DMS153 (cell line): ENCODE measurements at places on chromosomes 11 and 22.
A peak's percentile ranks its signal among the peaks of the same experiment; 100 is the strongest.

DNA sequence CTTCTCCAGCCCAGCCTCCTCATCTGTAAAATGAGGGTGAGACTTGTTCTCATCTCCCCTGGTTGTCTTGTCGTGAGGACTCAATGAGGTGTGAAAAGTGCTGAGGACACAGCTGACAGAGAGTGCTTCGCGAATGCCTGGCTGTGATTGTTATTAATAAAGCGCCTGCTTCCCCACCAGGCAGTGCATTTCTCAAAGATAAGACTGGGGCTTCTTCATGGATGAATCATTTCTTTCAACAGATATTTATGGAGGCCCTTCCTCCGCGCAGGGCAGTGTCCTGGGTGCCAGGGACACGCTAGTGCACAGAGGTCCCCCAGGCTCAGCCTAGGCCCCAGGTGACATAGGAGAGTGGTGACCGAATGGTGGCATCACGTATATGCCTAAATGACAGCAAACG, 34.3 kb upstream of the SHISAL1 start:
- no peak for DNase-seq

DNA sequence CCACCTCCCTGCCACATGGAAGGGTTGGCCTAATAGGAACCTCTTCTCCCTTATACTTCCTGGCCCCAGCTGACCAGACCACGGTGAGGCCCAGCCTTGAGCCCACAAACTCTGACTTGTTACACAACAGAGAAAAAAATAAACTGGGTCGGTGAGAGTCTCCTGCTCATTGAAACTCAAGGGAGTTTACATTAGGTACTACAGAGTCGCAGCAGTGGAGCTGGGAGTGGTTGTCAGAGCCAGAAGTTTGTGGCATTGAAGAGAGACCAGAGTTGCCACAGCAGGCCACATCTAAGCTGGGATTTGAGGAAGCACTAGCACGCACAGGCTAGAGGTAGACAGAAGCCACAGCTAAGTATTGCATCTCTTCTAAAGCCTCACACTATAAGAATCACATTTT, 296.2 kb downstream of the DDX10 start:
- no peak for DNase-seq

DNA sequence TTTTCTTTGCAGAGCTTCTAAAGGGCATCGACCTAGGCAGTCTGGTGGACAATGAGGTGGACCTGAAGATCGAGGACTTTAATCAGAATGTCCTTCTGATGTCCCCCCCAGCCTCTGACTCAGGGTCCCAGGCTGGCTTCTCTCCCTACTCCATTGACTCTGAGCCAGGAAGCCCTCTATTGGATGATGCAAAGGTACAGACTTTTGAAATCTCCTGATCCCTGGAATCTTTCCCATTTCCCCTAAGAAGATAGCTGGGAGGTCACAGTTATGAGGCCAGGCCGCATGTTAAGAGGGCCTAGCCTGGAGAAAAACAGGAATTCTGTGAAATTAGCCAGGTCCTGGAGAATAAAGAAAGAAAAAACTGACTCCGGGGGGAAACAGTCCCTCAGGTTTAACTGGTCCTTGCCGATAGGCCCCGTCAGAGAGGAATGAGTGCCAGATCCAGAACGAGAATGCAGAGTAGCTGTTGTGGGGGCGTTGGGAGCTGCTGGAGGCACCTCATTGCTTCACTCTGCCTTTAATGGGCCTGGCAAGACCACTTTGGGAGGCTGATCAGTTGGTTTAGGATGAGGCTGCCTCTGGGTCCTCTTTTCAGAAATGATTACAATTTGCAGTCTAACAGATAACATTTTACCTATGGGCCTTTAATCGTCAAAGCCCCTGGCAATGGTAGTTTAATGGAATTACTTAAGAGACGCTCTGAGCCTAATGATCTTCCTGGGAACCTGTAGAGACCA, 39.2 kb downstream of the SHISA8 start:
- no peak for DNase-seq

- DNase-seq = no peak
These were observed 3.3 kb upstream of the E2F8 start for GRCh38 chr11:19244084-19244483.

DNA sequence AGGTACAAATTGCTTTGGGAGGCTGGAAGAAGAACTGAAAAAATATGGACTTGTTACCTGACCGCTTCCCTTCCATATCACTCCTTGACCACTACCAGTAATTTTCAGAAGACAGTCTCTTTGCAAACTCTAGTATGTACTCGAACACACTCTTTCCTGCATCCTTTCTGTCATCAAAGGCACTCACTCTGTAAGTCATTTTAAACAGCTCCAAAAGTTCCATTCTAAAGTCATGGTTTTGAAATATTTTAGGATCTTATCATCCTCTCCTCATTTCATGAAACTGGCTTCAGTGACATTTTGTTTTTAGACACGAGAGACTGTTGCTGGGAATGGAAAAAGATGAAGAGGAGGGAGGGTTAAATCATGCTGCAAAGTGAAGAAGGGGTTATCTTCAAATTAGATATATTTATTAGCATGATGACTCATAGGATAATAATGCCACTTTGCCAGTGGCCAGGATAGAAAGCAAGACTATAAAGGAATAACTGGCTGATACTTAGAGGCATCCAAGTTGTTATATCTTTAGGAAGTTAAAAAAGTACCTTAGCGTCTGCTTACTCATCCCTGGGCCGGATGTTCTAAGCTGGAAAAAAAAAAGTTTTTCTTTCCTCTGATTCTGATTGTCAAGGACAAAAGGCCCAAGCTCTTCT, 549.3 kb downstream of the METTL15 start:
- no peak for DNase-seq

GRCh38 chr11:21495879-21496278, 697.0 kb upstream of the ANO5 start:
- no peak for DNase-seq

- no peak for DNase-seq
These were observed 36.6 kb upstream of the MUC15 start for GRCh38 chr11:26608507-26609146.

DNA sequence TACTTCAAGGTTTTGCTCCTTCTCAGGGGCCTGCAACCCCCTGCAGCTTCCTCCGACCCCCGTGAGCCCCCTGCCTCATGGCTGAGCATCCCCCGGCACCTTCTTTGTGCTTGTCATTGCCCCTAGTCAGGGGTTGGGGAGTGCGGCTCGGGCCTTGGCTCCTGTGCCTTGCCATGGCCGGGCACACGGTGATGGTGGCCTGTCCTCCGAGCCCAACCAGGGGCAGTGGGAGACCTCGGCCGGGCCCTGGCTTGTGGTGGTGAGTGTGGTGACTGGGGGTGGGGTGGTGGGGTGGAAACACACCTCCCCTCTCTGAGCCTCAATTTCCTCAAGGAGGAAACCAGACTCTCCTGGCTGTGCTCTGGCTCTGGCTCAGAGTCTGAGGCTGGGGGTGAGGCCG, 1.5 kb upstream of the MRGPRG start:
- no peak for DNase-seq

- DNase-seq = no peak
These were observed 52.2 kb downstream of the C11orf58 start for GRCh38 chr11:16790486-16791190.

DNA sequence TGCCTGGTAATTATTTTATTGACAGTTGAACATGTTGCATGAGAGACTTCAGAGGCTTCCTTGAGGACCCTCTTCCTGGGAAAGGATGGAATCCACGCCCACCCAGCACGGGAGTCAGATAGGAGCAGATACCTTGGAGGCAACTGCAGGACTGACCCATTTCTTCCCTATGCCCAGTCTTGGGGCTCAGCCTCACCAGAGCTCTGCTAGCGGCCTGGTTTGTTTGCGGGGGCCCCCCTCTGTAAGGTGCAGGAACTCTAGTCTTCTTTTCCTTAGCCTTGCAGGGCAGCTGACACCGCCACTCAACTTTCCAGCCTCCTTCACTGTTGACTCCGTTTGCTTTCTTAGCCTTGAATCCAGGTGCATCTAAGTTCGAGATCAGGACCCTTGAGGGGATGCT, 1032.8 kb downstream of the BRD1 start:
- DNase-seq = no peak

GRCh38 chr11:20161923-20162744, 1.9 kb upstream of the DBX1 start:
- DNase-seq = no peak

- no peak for DNase-seq
These were observed 18.7 kb upstream of the GNB1L start for GRCh38 chr22:19873138-19873959.

- DNase-seq = no peak
These were observed 700.1 kb downstream of the LRRC4C start for GRCh38 chr11:40759341-40759740.

DNA sequence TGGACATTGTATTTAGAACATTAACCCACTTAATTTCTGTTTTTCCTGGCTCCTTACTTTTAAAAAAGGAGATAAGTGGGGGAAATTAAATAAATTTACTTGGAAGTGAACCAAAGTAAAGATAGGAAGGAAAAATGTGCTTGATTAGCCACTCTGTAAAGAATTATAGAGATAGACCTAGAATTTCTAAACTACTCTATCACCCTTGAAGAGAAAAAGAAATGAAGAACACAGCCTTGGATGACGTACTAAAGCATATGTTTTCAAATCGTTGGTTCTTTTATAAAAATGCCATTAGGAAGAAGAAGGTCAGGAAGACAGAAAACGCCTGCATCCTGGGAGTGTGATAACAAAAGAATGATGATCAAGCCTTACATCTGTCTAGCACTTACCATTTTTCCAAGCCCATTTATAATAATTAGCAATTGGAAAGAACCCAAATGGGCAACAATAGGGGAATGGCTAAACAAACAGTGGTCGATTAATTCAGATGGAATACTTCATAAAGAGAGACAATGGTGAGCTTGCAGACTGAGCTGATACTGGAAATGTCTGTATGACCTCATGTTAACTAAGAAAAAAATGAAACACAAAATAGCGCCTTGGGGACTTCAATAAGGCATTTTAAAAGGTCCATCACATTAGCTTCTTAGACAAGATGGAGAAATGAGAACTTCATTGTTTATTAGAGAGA, 81.0 kb upstream of the LRRC55 start:
- DNase-seq = peak; percentile 78

GRCh38 chr11:133999355-133999754, 42.6 kb upstream of the IGSF9B start:
- DNase-seq = no peak

DNA sequence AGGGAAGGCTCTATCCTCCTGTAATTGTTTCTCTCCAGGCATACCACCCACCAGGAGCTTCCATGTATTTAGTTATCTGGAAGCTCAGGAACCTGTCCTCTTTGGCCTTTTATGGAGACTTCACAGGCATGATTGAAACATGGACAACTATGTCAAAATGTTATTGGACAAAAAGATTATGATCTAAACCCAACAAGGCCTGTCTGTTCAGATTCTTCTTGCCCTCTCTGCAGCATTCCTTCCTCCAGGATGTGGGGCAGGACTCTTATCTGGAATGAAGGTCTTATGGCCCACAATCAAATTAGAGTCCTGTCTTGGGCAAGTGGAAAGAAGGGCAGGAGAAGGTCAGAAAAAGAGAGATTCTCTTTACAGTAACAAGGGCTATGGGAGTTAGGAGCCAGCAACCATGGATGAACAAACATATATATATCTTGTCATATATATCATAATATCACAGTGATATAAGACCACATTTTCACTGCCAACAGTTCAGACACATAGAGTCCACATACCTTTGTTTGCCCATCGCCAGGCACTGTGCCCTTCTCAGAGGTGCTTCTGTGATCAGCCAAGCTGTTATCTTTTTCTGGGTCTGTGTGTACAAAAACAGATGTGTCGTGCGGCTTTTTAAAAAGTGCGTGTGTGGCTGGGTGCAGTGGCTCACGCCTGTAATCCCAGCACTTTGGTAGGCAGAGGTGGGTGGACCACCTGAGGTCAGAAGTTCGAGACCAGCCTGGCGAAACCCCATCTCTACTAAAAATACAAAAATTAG, 42.5 kb upstream of the SUSD2 start:
- DNase-seq = no peak

DNA sequence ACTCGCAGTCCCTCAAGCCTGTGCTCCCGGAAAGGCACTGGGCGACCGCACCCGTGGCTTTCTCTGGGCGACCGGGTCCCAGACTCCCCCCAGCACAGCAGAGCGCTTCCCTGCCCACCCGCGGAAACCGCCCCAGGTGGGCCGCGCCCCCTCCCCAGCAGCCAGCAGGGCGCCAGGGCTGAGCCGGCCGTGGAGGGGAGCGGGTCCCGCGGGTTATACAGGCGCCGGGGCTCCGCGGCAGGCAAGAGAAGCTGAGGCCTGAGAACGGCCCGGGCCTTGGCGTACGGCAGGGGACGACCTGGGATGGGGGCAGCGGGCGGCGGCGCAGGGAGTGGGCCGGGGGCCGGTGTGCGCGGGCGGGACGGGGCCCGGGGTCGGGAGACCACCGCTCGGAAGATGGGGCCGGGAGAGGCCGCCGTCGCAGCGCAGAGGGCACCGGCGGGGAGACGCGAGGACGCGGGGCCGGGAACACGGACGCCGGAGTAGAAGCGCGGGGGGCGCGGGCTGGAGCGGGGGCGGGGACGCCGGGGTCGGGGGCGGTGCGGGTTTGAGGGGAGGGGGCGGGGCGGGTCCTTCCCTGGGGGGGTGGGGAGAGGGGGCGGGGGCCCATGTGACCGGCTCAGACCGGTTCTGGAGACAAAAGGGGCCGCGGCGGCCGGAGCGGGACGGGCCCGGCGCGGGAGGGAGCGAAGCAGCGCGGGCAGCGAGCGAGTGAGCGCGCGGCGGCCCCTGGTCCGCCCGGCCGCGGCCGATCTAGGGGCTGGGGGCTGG, at the start of gene MDK:
Gene MDK, plus strand, starts transcription at position 622 of the 771 bp plus-strand sequence. CDS start 389 bp downstream, outside the sequence.
- no peak for DNase-seq

DNA sequence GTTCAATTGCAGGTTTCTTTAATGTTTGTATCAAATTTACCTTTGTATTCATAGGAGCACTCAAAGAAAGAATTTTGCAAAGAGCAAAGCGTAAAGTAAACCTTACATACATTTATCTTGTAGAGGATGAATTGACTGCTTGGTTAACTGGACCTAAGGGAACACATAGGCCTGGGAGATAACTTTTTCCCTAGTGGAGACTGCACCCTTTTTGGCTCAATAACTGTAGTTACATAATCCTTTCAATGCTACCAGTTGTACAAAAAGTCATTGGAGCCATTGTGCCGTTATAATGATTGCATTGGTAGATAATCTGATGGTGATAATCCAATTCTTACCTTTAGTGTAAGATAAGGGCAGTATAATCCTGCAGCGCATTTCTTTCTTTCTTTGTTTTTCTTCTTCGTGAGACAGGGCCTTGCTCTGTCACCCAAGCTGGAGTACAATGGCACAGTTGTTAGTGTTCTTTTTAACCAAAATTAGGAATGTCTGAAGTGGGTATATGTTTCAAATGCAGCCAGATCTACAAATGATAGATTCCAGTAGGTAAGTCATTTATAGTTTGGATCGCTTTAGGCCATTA, 18.3 kb downstream of the ATG13 start:
- no peak for DNase-seq
